ENCODE measurements at places on chromosomes 12 and 14.

- no peak for DNase-seq
Observed at GRCh38 chr14:34742270-34743115, 28.1 kb upstream of the CFL2 start.

DNA sequence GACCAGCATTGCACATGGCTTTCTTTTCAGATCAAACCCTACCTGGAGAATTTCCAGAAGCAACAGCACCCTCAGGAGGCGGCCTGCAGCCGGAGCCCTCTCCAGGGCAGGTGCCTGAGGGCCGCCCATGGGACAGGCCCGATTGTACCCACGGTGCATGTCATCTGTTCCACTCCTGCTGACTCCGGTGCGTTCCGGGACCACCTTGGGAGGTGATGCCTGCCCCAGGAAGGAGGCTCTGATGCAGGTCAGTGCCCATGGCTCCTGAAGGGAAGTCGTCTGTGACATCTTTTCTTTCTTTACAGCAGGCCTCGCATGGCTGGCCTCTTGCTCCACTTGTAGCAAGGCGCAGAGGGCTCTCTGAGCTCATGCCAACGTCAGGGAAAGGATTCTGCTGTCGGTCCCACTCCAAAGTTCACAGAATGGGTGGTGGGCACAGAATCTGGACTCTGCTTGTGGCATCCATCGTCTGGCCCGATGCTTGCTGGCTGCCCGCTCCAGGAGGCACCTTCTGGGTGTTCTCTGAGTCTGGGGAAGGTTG, 160.7 kb upstream of the RTL1 start:
- no peak for DNase-seq

DNA sequence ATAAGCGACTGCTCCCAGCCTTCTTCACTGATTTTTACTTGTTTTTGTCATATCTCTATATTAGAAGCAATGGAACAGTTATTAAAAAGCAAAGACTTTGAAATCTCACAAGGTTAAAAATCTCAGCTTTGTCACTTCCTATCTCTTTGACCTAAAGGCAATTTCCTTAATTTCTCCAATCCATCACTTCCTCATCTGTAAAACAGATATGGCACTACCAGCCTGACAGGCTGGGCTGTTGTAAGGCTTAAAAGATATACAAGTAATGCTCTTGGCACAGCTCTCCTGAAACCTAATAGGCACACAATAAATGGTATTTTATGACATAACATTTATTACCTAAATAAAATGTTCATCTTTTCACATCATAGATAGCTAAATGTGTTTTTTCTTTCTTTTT, 25.6 kb downstream of the ATXN2 start:
- no peak for DNase-seq

DNA sequence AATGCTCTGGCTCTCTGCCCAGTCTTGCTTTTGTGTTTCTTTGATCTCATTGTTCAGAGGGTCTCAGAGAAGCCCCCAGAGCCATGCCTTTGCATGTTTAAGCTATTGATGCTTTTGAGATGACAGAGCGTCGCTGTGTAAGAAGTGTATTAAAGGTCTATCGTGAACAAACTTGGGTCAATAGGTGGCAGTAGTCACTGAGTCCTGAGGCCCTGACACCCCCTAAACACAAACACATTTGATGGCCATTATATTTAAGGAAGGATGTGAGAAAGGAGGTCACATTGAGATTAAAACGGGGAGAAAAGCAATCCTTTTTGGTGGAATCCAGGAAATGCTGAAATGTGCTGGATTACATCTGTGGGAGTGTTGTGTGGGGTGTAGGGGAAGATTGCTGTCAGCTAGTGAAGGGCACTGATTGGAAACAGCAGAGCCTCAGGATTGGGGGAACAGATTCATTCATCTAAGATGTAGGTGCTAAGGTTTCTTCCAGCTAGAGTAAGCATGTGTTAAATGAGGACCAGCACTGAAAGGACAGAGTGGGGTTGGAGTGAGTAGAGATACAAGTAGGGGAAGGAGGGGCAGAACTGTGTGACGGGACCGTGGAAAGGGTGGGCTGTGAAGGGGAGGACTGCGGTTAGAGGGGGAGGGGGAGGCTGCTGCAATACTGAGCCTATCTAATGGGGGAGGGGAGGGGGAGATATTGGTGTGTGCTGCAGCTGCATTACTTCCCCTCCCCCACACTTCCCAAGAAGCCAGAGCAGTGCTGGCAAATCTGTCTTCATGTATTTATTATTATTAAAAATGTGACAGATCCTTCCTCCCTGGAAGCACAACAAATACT, 12.7 kb downstream of the NGDN start:
- no peak for DNase-seq

GRCh38 chr12:63276537-63277365, 125.8 kb upstream of the AVPR1A start:
- peak; percentile 13 for DNase-seq

DNA sequence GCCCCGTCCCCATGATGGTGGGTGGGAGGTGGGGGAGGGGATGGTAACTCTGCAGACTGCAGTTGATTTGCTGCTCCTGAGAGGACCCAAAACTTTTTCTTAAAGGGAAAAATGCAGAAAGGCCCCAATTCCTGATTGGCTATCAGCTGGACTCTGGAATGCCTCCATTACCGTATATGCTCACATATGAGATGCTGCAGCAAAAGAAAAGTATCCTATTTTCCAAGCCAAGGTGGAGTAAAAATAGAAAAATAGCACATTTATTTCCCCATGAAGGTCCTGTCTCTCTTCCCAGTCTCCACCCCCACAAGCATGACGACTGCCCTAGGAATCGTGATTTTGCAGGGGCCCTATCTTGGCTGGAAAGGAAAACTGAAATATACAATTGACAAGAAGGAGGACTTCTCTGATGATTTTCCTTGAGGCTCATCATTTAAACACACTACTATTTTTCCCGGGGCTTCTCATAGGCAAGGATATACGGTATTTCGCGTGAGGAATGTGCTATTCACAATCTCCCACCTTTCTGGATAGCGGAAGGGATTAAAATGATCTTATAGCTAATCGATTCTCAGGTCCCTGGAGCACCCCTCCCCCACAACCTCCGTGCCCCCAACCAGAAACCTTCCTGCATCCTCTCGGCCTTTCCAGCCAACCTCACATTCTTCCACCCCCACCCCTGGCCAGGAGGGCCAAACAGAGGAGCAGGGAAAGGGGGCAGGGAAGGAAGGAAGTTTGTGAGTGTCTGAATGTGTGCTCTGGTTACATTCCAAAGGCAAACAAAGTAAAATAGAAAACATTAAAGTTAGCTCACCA, 138.9 kb upstream of the CCND2 start:
- DNase-seq, result no peak

GRCh38 chr14:106227793-106228192, 701.4 kb downstream of the TMEM121 start:
- DNase-seq, result no peak

DNA sequence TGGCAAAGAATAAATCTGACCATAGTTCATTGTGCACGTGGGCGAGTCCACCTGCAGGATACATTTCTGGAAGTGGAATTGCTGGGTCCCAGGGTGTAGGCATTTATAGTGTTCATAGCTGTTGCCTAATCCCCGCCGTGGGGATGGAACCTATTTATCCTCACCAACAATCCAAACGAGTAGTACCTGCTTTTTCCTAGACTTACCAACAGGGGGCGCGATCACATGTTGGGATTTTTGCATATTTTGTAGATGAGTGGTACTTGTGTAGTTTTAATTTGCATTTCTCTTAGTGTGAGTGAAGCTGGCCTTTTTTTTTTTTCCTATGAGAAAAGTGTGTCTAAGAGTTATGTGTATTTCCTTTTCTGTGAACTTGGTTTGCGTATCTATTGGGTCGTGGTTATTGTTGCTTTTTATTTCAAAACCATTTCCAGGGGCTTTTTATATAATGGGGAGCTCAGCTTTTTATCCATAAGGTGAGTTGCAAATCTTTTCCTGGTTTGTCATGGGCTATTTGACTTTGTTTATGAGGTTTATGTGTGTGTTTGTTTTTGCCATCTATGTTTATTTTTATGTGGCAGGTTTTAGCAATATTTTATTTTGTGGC, 67.2 kb downstream of the CCDC92 start:
- DNase-seq, result peak; percentile 64

DNA sequence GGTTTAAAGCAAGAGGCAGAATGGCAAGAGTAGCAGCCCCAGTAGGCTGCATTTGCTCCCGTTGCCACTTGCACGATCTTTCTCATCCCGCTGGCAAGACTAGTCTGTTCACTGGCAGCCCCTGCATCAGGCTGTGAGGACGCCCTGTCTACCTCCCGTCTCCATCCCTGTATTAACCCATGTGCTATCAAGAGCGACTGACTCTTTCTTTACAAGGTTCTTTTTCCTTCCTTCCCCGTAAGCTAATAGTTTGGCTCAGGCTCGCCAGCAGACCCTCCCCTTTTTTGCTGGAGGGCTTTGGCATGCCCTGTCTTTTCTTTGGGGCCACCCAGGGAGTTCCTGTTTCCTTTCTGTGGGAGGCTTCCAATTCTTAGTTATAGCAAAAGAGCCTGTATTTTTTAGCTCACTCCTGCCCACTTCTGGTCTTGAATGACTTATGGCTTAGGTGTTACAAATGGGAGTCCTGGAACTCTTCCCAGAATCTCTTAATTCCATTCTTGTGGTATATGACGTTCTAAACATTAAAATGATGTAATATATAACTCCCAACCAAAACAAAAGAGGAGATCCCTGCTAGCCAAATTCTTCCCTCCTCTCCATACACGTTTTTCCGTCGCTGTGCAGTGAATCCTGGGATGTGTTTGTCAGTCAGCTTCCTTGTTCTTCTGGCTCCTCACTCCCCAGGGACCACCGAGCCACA, 149.0 kb downstream of the PRKCH start:
- no peak for DNase-seq

Measured in COLO829 (cell line).